ENCODE measurements at places on chromosomes 4 and X. TPM values are rescaled to one million over a fixed set of nuclear protein-coding genes. Genes with fewer than 3 reads are reported as not detected.

- no peak for DNase-seq
These were observed 53.7 kb downstream of the COQ2 start for GRCh38 chr4:83230928-83231327.

- no peak for DNase-seq
These were observed 66.0 kb downstream of the RHOH start for GRCh38 chr4:40262861-40263260.

- DNase-seq, result no peak
These were observed 575.1 kb downstream of the IL15 start for GRCh38 chr4:142211444-142211843.

DNA sequence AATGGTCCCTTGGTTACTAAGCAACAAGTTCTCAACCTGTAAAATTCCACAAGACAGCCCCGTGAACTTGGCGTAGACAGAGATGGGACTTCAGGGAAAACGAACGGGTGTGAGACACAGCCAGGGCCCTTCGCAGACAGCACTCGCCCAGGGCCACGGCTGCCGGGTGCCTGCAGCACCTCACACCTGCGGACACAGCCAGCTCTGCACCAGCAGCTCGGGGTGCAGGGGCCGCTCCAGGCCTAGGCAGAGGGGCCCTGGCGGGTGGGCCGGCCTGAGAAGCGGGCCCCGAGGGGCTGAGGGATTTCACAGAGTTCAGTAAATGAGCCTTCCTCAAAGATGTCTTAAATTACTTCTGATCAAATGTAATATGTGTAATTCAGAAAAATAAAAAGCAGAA lies 34.0 kb downstream of the GAK start:
- no peak for DNase-seq

- DNase-seq, result no peak
These were observed 149.3 kb downstream of the AMMECR1 start for GRCh38 chrX:110168585-110168984.

DNA sequence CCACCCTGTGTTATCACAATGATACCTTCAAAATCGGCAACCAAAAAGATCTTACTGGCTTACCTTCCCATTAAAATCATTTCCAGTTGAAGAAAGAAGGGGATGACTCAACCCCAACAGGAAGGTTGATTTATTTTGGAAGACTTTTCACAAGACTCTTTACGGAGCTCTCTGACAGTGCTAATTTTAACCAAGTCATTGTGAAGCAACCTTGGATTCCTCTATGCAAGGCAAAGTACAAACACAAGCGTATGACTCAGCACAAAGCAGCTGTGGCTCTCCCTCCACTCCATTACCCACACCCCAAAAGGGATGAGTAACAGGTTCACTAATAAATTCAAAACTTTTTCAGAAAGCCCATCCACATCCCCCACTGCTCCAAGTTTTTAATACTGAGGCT lies 213.8 kb upstream of the FGF13 start:
- DNase-seq, result no peak

- DNase-seq, result no peak
These were observed 13.0 kb downstream of the DKC1 start for GRCh38 chrX:154775419-154776349.

- no peak for DNase-seq
These were observed 32.7 kb upstream of the MXRA5 start for GRCh38 chrX:3379111-3379510.

SPIN2A gene
- 4.2 TPM for total RNA-seq

DMRTC1 gene
- total RNA-seq, result not detected

EXOSC9 gene
- total RNA-seq, result 54.9 TPM

CD38 gene
- 0.11 TPM for total RNA-seq
